ENCODE measurements at places on chromosomes 6 and 20. TPM values are rescaled to one million over a fixed set of nuclear protein-coding genes. Genes with fewer than 3 reads are reported as not detected.

Gene SCRT2
- not detected for total RNA-seq

Gene SLC22A1
- total RNA-seq, result 1.8 TPM

DNA sequence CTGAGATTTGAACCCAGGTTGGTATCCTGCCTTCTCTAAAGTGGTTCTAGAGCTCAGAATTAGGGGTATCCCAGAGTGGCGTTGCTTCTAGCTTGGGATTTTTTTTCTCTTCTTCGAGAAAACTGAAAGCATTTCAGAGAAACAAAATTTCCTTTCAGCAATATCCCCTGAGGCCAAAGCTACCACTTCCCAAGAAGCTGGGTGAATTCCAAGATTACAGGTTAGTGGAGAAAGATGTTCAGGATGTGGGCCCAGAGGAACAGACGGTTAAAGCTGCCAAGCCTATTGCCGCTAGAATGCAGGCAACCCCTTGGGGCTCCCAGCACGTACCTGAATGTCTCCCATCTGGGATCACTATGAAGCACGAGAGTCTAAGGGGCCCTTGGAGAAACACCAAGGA lies 134.1 kb downstream of the FOXO3 start:
- H3K4me1 ChIP-seq, result peaks cover 37% of the 10 kb centered on the region
- H3K36me3 ChIP-seq, result no peaks in the 10 kb centered on the region
- DNase-seq, result no peak
- H3K4me3 ChIP-seq, result no peak overlapping the region
- H3K27ac ChIP-seq, result no peak overlapping the region

DNA sequence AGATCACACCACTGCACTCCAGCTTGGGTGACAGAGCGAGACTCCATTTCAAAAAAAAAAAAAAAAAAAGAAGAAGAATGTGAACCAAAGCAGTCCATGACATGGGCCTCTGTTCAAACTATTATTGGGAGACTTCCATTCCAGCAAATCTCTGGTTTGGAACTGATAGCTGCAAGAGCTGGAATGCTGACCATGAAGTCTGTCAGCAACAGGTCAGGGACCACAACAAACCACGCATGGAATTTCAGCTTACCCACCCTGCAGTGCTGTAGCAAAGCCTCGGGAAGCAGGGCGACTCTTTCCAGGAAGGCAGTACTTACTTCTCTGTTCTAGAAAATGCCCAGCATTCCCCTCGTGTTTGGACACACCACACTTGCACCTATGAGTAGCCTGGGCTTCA lies 34.1 kb upstream of the TBC1D7 start:
- no peak for DNase-seq
- H3K27me3 ChIP-seq, result no peaks in the 10 kb centered on the region
- H3K36me3 ChIP-seq, result no peaks in the 10 kb centered on the region
- H3K4me3 ChIP-seq, result no peak overlapping the region

GRCh38 chr20:19210391-19211155 lies 1.9 kb upstream of the SLC24A3 start:
- H3K4me3 ChIP-seq, result no peak overlapping the region
- H3K36me3 ChIP-seq, result no peaks in the 10 kb centered on the region
- H3K27me3 ChIP-seq, result peaks cover 16% of the 10 kb centered on the region
- H3K4me1 ChIP-seq, result peaks cover 26% of the 10 kb centered on the region
- no peak for DNase-seq

- no peak for DNase-seq
- H3K4me1 ChIP-seq, result no peaks in the 10 kb centered on the region
- no peak overlapping the region for H3K4me3 ChIP-seq
- H3K27ac ChIP-seq, result no peak overlapping the region
- no peaks in the 10 kb centered on the region for H3K27me3 ChIP-seq
Measured at GRCh38 chr6:165929607-165930006, 238.0 kb downstream of the TBXT start.

DNA sequence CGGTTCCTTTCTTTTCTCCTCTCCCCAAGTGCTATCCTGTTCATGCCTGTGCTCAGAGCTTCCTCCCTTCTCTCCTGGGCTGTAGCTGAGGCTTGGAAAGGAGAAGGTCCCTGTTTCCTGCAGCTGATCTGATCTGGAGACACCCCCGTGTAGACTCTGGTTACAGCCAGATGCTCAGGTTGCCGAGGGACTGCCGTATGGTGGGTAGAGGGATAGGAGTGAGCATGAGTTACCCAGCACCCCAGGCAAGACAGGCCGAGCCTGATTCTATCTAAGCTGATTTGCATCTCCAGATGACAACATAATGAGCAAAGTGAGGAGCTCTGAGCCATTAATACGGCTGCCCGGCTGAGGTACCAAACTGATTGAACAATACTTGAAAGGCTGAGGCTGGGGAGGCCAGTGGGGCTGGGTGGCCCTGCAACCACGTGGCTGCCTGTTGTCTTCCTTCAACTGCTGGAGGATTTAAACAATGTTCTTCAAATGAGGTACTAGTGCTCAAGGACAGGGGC lies 91.8 kb downstream of the ASXL1 start:
- no peak overlapping the region for H3K4me3 ChIP-seq
- H3K27me3 ChIP-seq, result no peaks in the 10 kb centered on the region
- H3K27ac ChIP-seq, result no peak overlapping the region
- H3K36me3 ChIP-seq, result peaks cover 65% of the 10 kb centered on the region
- peaks cover 18% of the 10 kb centered on the region for H3K4me1 ChIP-seq
- peak; percentile 6 for DNase-seq

DNA sequence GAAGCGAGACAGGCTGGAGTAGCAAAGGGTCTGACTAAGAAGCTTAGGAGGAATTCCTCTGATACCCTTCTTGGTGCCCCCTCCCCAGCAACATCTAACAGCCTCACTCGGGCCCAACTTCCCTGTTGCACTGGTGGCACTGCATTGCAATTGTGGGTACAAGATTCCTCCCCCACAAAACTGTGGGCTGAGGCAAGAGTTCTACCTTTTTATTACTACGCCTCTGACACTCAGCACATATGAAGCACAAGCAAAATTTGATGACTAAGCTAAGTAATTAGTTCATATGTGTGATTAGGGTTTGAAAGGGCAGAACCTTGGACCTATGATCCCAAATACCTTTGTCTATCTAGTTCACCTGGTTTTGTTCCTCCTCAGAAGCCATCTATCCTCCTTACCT lies 83.5 kb downstream of the ZHX3 start:
- H3K4me1 ChIP-seq, result peaks cover 27% of the 10 kb centered on the region
- H3K27ac ChIP-seq, result peak overlapping the region; percentile 74
- H3K36me3 ChIP-seq, result no peaks in the 10 kb centered on the region

Data from lung (tissue), 17 donors.